ENCODE measurements at places on chromosomes 2 and 18.

DNA sequence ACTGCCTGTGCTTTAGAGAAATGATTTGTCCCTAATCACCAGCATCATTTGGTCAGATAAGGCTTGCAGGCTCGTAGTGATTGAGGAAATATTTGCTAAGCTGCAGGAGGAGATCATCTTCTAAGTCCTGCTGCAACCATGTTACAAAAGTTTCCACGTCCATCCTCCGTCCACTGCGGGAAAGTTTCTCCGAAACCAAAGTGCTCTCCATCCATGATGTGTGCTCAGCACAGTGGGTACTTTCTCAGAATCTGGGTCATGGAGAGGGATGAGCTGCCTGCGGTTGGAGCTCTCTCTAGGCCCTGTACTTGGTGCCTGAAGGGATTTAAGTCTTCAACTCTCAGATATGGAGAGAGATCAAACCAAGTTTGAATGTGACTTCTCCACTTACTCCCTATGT is 39.3 kb downstream of the IL1RL2 start:
- DNase-seq = no peak

DNA sequence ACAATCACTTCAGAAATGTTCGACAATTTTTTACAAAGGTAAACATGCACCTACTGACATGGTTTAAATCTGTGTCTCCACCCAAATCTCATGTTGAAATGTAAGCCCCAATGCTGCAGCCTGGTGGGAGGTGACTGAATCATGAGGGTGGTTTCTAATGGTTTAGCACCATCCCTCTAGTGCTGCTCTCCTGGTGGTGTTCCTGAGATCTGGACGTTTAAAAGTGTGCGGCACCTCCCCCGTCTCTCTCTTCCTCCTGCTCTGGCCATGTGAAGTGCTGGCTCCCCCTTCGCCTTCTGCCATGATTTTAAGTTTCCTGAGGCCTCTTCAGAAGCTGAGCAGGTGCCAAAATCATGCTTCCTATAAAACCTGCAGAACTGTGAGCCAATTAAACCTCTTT is 28.3 kb downstream of the MAP3K2 start:
- DNase-seq = no peak

- DNase-seq = no peak
Measured at GRCh38 chr2:166167449-166167848, 39.6 kb upstream of the SCN1A start.

DNA sequence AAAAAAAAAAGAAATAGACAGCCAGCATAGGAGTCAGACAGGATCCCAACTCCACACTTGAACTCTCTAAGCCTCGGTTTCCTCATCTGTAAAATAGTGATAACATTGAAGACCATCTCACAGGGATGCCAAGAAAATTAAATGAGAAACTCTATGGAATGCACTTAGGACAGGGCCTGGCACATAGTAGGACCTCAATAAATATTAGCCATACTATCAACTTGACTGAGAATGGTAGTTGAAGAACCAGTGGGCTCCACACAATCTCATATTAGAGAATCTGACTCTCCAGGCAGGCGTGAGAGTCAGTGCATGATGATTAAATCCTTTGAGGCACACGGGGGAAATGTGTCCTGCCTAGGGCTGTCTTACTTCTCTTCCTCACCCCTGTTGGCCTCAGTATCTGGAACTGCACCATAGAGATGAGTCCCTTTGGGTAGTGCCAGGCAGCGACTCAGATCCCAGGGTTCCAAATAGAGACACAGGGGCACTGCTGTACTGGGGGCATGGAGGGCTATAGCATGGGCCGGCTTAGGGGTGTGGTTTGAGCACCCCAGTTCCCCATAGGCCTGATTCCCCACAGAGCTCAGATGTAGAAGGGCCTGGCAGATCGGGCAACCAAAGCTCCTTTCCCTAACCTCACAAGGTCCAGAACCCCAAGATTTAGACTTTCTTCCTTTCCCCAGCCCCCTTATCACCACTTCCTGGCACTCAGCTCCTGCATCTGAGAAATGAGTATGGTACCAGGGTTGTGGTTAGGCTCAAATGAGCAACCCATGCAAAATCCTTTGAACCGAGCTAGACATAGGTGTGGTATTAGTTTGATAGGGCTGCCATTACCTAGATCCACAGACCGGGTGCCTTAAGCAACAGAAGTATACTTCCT is 51.3 kb upstream of the CAB39 start:
- DNase-seq = no peak
